ENCODE measurements at places on chromosomes 3 and 15. TPM values are rescaled to one million over a fixed set of nuclear protein-coding genes. Genes with fewer than 3 reads are reported as not detected.

GRCh38 chr3:50604628-50605588, 6.7 kb downstream of the CISH start:
- DNase-seq = no peak

- DNase-seq = no peak
These were observed 23.8 kb upstream of the ZNF148 start for GRCh38 chr3:125398952-125399351.

- no peak for DNase-seq
These were observed 79.4 kb downstream of the KLF15 start for GRCh38 chr3:126277629-126278378.

- no peak for DNase-seq
These were observed 41.7 kb downstream of the KIF15 start for GRCh38 chr3:44803298-44803697.

DNA sequence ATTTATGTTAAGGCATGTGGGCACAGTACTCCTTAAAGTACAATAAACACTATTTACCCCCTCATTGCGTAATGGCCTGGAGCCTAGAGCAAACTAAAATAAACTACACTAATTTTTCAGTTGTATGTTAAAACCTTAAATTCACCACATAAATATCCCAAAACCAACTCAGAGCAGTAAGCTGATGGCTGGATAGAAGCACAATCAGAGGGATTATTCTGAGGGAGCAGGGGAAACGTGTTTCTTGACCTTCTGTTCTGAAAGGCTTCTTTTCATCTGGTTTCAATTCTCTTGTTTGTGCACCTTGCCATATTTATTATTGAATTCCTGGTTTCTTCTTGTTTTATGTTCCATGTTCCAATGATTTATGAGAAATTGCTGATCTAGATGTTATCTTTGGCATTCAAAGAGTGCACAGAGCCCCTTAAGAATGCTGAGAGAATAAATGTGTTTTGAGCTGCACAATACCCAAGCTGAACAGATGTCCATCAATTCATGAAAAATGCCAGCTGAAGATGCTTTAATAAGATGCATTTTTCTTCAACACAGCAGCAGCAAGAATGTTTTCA, 29.6 kb downstream of the RPL22L1 start:
- no peak for DNase-seq

The DNAJA4 gene
- 33.8 TPM for polyA plus RNA-seq

DNA sequence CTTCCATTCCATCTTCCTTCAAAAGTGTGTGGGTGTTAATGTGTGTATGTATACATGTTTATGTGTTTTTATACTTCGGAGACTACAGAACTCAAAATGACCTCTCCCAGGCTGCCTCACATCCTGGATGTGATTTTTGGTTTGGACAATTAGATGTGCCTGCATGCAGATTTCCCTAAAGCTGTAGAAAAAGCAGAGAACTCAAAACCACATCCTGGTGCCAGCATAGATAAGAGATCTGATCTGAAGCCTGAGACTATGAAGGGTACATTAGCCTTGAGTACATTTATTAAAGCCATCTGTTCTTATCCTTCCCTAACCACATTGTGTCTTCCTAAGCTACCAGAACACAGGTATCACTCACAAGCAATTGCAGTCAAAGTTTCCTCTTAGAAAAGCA, 319.4 kb upstream of the RASGRP1 start:
- DNase-seq = no peak

DNA sequence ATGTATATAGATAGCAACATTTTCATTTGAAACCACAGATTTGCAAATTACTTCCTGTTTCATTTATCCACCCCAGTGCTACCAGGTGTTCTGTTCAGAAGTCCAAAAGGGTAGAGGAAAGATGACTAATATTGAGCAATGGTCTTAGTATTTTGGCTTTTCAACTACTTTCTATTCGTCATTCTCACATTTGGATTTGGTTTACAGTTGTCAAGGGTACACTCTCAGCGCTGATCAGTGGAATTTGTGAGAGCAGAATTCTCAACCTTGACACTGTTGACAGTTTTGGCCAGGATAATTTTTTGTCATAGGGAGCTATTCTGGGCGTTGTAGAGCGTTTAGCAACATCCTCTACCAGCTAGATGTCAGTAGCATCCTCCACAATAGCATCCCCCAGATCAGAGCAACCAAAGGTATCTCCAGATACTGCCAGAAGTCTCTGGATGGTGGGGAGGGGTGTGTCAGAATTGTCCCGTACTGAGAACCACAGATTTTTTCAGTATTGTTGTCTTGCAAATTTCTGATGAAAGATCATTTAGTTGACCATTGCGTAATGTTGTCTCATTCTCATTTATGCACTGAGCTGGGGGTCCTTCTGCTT, 4.2 kb downstream of the HMCES start:
- DNase-seq = no peak

The PRTG gene
- 8.1 TPM for polyA plus RNA-seq

DNA sequence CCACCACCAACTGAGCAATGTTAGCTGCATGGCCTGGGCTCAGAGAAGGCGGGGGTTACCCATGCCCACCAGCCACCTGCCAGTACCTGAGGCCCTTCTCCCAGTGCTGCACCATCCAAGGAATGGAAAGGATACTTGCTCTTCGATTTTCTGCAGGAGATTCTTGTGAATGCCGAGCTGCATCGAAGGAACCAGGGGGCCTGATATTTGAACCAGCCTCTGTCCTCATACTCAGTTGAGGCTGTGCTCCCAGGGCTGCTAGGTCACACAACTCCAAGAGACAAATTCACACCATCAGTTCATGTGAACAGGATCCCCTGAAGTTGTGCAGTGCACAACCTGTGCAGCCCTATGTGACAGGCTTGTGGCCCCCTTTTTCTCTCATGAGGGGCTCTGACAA, 18.0 kb downstream of the PLA2G4F start:
- no peak for DNase-seq

- no peak for DNase-seq
These were observed 56.6 kb downstream of the ANP32A start for GRCh38 chr15:68764090-68764489.

GRCh38 chr3:102682741-102683140, 247.9 kb downstream of the ZPLD1 start:
- no peak for DNase-seq

The POPDC2 gene
- polyA plus RNA-seq = 2.8 TPM

The RLBP1 gene
- polyA plus RNA-seq = not detected

The A4GNT gene
- polyA plus RNA-seq = 0.63 TPM

GRCh38 chr3:149970716-149971402, at the start of gene PFN2:
PFN2 (minus strand) TSS chr3:149970895; CDS start chr3:149970856, 39 bp downstream.
- peak; percentile 90 for DNase-seq

DNA sequence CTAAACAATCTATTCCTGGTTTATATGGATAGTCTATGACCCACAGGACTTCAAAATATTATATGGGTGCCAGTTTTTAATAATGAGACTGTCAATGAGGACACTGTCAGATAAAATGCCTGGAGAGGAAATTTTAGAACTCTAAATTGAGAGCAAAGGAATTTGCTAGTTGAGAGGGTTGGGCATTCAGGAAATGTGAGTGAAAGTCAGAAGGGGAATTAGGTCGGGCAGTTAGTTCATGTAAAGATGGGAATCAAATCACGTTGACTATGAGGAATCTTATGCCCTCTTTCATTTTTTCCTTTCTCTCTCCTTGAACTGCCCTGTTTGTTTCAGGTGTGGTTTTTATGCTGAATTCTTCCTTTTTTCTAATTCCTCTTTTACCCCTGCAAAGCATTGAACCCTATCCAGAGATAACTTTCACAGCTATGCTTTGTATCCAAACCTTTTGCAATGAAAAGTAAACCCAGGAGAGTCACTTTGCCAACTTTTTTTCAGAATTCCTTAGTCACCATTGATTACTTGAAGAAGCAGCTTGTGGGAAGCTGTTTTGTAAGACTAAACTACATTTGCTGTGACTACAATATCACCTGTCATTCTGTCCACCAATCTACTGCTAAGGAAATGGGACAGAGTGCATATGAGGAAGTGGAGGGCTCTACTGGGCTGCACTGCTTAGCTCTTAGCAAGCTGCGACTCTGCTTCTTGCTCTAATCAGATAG, 27.8 kb downstream of the CHP1 start:
- no peak for DNase-seq

The LRRN1 gene
- 28.8 TPM for polyA plus RNA-seq

DNA sequence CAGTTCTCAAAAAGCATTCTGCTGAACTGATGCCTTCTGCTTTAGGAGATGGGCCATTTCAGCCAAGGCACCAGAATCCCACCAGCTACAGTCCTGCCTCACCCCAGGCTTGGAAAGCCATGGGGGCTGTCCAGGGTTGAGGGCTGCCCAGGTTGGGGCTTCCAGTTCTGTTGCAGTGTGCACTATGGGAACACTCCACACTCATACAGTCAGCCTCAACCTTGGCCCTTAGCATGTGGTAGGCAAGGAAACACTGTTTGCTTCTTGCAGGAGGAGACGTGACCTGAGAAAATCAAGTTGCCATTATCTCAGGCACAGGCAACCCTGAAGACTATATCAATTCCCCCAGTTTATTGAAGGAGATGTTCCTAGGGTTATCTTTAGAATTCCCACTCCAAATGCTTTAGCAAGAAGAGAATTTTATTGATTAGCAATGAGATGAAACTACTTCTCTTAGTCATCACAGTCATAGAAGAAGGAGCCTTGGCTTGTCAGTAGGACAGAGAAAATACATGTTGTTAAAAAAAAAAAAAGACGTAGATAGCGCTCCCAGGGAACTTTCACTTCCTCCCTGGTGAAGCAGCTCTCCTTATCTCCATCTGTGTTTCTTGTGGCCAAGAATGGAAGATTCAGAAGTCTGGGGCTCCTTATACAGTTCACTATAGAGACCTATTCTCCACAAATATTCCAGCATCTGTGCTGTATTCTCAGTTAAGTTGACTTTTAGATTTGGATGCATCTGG, 38.3 kb upstream of the IL12A start:
- no peak for DNase-seq

The OXTR gene
- 2.3 TPM for polyA plus RNA-seq

DNA sequence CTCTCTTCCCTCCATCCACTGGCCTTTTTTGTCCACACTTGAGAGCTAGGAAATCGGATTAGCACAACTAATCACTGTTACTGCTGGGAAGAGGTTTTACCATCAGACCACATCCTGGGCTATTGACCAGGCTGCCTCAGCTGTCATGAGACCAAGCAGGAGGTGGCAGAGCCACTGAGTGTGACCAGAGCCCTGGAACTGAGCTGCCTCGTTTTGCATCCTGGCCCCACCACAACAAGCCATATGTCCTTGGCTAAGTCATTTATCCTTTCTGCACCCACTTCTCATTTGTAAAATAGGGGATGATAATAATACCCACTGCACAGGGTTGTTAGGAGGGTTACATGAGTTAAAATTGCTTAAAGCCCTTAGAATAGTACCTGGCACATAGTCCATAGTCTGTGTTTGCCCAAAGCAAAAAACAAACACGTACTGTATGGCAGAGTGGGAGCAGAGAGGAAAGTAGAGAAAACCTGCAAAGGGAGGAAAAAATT, 34.1 kb downstream of the TMEM158 start:
- no peak for DNase-seq

DNA sequence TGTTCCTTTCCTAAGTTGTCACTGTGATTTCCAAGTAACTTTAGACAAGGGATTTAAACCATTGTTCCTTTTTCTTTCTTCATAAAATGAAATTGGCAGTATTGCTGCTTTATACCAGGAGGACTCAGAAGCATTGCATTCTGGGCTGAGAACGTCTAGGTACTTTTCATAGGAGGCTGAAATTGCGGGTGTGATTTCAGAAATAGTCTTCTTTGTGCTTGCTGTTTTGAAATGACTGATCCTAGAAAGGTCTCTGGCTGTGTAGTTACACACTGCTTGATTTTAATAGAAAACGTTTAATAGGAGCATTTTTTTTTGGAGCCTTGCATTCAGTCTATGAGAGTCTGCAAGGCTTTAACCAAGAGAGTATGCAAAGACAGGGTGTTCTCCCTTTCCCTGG, 56.3 kb downstream of the PPM1L start:
- DNase-seq = no peak

DNA sequence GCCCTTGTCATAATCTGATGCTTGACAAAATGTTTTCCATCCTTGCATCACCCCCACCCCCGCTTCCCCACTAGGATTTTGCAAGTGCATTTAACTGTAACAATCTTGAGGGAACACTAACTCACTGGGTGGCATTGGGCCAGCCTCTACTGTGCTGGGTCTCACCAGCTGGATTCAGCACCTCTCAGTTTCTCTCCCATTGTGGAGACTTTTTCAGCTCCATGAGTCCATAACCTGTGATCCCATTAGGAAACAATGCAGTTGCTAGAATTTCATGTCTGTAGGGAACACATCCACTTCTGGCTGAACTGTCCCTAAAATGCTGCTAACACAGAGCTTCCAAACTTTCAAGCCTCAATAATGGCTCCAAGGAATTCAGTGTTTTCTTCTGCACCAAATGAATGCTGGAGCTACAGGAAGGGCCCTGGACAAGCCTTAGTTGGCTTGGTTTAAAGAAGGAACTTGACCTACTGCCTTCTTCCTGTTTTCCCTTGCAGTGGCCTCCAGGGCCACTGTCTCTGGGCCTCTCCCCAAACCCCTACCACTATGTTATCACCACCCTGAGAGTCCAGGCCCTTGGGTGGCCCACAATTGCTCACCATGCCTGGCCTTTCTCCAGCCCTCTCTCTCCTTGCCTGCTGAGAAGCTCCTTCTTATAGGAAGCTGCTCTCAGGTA, 15.6 kb downstream of the CYP19A1 start:
- DNase-seq = no peak

The TUSC7 gene
- polyA plus RNA-seq = not detected

All from right lung (tissue), 10 donors.